Fibroblast of skin of scalp (primary cell): ENCODE measurements at places on chromosomes 6 and 20.

GRCh38 chr20:46212252-46212651 is 94.1 kb downstream of the CD40 start:
- no peak for DNase-seq

- no peak for DNase-seq
Observed at GRCh38 chr6:108363889-108364313, 69.0 kb downstream of the AFG1L start.

DNA sequence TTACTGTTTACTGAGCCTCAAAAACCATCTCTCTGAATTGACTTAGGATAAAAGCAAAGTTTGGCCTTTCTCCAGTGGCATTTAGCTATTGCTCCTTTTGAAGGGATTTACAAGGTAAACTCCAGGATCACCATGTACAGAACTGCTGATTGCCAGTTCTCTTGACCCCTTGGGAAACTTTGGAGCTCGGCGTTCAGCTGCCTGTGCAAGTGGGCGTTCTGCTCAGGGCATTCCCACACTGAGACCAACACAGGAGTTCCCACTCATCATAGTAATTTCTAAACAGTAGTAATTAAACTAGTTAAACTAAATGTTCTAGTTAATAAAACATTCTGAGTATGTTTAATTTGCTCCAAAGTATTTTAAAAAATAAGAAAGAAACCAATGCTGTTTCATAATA is 14.9 kb downstream of the KCNQ5 start:
- no peak for DNase-seq

GRCh38 chr6:127811900-127812570 is 88.8 kb downstream of the THEMIS start:
- no peak for DNase-seq

GRCh38 chr6:18507018-18507415 is 119.9 kb downstream of the RNF144B start:
- DNase-seq, result no peak

GRCh38 chr6:139996253-139996834 is 621.9 kb upstream of the CITED2 start:
- peak; percentile 42 for DNase-seq

DNA sequence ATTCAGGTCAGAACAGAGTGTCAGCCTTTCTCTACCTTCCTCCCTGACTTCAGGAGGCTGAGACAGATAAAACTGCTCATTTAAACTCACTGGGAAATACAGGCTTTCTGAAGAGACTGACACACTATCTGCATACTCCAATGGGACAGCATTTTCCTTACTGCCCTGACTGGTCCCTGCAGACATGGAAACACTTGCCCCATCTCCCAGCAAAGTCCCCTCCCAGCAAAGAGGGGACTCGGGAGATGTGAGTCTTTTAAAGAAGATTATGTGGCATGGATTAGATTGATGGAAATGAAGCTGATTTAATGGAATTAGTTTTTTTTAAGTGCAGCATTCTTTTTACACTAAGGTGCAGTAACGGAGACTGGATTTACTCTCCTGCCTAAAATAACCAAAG is 90.8 kb downstream of the CFAP61 start:
- DNase-seq, result no peak

DNA sequence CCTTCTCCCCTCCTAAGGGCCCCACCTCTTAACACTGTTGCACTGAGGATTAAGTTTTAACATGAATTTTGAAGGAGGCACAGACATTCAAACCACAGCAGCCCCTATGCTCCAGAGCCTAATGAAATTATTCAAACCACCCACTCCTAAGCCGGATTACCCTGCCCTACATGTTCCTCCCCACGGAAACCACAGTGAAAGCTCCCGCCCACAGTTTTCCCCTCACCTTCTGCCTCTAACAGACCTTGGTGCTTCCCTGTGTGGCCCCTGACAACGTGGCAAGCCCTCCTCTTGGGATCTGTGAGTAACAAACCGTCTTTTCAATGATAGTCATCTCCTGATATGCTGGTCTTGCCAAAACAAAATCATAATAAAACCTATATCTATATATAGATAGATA is 74.8 kb downstream of the RIN2 start:
- no peak for DNase-seq

GRCh38 chr20:62445553-62446340 is 18.4 kb upstream of the RBBP8NL start:
- no peak for DNase-seq

- no peak for DNase-seq
Observed at GRCh38 chr6:133259561-133259960, 18.4 kb downstream of the EYA4 start.

DNA sequence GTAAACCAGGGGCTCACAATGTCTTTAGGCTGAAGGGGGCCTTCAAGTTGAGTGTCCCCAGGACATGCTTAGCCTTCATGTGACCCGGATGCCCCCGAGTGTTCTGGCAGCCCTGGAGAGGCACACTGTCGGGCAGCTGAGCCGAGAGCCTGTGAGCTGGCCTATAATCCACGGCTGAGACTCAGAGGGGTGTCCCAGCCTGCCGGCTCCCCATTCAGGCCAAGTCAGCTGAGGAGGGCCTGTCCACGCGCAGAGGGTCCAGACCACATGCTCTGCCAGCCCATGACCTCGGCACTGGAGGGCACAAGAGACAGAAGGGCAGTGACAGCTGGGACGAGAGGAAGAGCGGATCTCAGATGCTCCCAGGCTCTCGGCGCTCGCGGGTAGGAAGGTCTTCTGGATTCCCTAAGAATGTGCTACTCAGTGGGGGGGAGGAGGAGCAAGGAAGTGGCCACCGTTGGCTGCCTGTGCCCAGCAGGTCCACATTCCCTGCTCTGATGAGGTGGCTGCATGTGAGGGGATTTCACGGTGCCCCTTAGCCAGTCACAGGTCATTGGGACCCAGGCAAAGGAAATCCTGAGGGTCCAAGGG is 224.7 kb downstream of the NRN1 start:
- no peak for DNase-seq

- no peak for DNase-seq
Observed at GRCh38 chr6:137025786-137026730, 18.7 kb downstream of the IL20RA start.

DNA sequence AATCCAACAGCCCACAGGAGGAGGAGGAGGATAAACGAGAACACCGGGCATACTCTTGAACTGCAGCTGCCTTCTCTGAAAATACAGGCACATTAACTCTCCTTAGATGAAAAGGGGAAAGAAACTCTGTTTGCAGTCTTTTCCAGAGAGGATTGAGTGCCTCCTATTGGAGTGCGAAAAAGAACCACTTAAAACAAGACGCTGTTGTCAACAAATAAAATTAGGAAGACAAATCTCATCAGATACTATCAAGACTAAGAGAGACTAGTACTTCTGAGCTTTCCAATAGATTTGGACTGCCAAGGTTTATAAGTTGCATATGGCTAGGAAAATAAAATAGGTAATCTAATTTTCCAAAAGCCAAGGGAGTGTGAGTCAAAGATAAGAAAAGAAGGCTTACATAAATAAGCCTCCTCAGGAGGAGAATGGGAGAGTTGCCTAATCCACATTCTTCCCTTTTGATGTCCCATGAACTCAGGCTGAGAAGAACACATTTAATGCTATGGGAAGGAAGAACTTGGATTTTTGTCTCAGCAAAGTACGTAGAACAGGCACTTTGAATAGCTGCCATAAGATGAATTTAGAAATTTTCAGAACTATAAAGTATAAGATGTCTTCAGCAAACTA is 154.7 kb downstream of the ARHGAP18 start:
- peak; percentile 5 for DNase-seq

DNA sequence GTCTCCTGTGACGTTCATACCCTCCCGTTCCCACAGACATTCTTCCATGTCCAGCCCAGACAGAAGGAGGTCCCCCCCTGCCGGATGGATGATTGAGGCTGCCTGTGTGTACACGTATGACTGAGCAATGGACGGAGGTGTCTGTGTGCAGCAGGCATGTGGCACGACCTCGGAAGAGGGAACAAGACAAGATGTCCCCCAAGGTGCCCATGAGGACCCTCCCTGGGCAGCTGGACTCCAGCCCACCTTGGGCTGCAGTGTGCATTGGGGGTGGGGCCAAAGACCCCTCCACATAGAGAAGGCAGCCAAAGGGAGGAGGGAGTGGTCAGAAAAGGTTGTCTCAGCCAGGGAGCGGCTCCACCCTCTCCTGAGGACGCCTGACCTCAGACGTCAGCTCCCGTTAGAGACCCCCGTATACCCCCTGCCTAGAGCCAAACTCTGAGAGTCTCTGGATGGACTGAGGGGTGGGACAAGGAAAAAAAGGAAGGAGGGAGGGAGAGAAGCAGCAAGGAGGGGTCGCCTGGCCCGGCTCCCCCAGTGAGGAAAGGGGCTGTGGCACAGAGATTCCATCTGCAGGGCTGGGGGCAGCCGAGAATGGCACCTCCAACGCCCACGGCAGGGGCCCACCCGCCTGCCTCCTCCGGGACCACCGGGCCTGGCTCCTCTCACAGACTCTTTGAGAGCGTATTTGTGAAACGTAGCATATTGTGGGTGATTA is 92.9 kb upstream of the BHLHE23 start:
- DNase-seq, result no peak

- no peak for DNase-seq
Observed at GRCh38 chr6:72534236-72534635, 87.6 kb upstream of the KCNQ5 start.

- DNase-seq, result peak; percentile 90
Observed at GRCh38 chr6:144899161-144899560, 614.0 kb downstream of the UTRN start.

DNA sequence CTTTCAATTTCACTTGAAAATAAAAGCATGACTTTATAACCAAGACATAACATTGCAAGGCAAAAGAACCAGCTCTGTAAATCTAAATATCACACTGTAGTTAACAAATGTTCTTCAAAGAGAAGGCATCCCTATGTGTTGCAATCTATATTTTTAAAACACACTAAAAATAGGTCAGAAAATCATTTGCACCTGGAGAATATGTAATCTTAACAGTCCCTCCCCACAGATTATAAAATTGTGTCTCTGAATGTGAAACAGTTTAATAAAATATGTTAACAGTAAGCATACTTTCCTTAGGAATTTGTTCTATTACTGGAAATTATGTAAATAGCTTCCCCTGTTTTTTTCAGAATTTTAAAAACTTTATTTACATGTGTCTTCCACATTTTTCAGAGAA is 351.9 kb downstream of the COL12A1 start:
- DNase-seq, result no peak

- no peak for DNase-seq
Observed at GRCh38 chr20:6599876-6600735, 167.4 kb upstream of the BMP2 start.

- peak; percentile 85 for DNase-seq
Observed at GRCh38 chr6:82017288-82017687, 230.3 kb downstream of the IBTK start.

DNA sequence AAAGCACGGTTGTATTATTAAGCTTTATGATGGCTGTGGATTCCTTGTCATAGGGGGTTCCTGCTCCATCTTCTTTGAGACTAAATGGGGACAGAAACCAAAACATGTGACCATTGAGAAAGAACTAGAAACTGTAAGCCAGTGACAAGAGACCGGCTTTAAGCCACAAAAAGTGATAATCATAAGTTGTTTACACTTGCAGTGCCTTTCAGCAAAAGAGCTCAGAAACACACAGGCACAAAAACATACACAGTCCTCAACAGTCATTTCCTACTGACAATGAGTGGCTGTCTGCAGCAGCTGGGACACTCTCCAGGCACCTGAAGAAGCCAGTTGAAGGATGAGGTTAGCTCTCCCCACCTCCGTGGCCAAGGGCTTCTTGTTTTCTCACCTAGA is 20.0 kb upstream of the UBE2J1 start:
- DNase-seq, result no peak

DNA sequence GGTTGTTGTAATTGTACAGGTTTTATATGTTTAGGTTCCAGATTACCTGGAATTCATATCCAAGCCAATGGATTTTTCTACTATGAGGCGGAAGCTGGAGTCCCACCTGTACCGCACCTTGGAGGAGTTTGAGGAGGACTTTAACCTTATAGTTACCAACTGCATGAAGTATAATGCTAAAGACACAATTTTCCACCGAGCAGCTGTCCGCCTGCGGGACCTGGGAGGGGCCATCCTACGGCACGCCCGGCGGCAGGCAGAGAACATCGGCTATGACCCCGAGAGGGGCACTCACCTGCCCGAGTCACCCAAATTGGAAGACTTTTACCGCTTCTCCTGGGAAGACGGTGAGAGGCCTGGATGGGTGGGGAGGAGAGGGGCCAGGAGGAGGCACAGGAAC is 13.6 kb downstream of the BRPF3 start:
- DNase-seq, result no peak

GRCh38 chr6:26660000-26660361 is 435 bp upstream of the ZNF322 start:
- peak; percentile 25 for DNase-seq

- DNase-seq, result no peak
Observed at GRCh38 chr6:31483392-31483791, 14.6 kb upstream of the MICB start.

GRCh38 chr20:17681726-17682102 is 328 bp downstream of the RRBP1 start:
- DNase-seq, result no peak

- DNase-seq, result peak; percentile 81
Observed at GRCh38 chr20:8375898-8376297, 243.8 kb downstream of the PLCB1 start.

DNA sequence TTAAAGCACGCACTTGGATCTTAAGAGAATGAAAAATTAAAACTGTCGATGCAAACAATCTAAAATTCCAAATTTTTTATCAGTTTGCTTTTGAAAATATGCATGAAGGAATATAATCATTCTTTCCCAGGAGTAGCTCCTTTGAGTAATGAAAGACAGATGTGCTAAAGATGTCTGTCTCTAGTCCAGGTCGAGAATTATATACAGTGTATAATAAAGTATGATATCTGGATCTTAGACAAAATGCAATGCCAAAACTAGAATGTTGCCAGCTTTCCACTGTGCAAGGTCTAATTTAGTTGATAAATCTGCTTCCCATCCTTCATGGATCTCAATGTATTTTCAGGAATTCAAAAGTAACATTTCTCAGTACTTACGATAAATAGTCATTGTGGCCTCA is 65.1 kb upstream of the ADGRG6 start:
- peak; percentile 13 for DNase-seq

DNA sequence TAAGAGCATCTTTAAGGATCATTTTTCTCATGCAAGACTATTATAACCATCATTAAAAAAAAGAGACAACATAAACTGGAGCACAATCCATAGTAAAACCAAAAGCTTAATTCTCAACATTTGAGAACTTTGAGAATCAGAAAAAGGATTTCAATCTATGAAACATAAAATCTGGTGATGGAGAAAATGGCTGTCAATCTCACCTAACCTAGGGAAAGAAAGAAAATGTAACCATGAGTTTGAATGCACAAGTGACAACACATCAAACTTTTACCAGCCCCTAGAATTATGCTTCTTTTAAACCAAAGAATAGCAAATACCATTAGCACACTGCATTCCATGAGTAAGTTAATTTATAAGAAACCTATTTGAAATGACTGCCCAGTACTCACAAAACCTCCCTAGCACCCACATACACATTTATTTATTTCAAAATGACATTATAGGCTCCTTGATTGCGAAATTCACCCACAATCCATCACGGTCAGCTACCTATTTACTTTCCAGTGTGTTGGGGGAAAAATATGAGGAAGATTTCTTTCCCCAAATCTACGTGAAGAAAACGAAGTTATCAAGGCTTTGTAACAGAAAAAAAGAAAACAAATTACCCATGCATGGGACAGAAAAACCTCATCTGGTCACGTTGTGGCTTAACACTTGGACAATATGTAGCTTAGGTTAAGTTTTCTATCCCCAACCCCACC is 828 bp downstream of the ASCC3 start:
- DNase-seq, result no peak
